Right lung (tissue), 10 donors: ENCODE measurements at places on chromosomes 2 and 18.

GRCh38 chr18:79123948-79124347, 54.8 kb downstream of the ATP9B start:
- DNase-seq: no peak

GRCh38 chr2:165897074-165897473, 56.5 kb downstream of the TTC21B start:
- no peak for DNase-seq

DNA sequence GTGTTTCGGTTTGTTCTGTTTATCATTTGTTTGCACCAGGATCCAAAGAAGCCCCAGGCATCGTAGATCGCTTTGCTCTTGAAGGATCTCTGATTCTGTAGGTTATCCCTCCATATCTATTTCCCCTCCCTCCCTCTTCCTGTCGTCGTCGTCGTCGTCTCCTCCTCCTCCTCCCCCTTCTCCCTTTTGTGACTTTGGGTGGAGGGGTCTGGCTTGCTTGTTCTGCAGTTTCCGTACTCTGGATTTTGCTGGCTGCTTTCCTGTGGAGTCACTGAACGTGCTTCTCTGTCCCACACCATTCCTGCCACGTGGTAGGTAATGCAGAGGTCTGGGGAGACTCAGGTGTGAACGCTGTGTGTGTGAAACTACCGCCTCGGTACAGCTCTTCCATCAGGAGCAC, 225.0 kb downstream of the LDLRAD4 start:
- no peak for DNase-seq

- DNase-seq: no peak
Observed at GRCh38 chr2:85999061-85999831, 106.4 kb downstream of the POLR1A start.

DNA sequence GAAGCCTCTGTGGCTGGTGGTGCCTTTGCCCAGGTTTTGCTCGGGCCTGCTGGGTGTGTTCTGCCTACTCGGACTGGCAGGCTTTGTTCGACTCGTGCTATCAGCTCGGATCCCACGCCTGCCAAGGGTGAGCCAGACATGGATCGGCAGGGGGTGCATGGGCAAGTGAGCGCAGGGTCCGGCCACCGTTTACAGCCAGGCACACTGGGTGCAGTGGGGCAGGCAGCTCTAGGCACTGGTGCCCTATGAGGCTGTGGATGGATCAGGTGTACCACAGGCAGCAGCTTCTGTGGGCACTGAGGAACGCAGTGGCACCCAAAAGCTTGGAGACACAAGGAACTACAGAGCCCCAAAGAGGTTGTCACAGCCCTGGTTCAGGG, 25.6 kb downstream of the MARCHF7 start:
- DNase-seq: no peak

DNA sequence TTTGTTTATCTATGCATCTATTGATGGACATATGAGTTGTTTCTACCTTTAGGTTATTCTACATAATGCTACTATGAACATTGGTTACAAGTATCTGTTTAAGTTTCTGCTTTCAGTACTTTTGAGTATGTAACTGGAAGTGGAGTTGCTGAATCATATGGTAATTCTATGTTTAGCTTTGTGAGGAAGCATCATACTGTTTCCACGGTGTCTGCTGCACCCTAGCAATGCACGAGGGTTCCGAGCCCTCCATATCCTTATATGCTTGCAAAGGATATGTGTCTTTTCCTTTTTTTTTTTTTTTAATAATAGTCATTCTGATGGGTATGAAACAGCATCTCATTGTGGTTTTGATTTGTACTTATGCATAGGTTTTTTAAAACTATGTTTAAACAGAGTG, 83.7 kb downstream of the FMNL2 start:
- DNase-seq: no peak

- no peak for DNase-seq
Observed at GRCh38 chr2:67572721-67573435, 175.7 kb downstream of the ETAA1 start.

DNA sequence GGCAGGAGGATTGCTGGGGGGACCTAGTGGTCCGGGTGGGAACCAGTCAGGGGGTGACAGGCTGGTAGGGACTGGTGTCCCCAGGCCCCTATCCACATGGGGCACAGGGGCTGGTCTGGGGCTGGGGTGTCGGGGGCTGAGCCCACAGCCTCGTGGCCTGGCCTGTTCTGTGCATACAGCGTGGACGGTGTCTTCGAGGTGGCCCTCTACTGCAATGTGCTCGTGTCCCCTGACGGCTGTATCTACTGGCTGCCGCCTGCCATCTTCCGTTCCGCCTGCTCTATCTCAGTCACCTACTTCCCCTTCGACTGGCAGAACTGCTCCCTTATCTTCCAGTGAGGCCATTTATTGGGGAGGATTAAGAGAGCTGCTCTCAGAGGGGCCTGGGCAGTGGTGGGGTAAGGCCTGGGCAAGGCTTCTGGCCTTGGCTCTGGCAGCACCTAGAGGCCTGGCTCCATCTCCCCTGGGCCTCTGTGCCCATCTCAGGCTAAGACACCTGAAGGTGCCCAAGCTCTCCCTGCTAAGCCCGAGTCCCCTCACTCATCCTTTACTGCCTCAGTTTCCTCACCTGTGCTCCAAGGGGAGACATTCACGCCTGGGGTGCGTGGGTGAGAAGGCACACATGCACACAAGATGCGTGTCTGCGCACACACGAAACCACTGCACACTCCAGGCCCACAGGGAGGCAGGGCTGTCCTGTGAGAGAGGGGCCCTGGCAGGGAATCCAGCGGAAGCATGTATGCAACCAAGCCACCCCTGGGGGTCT, 1.9 kb downstream of the CHRNG start:
- no peak for DNase-seq

GRCh38 chr18:69787825-69788547, 159.7 kb downstream of the CD226 start:
- DNase-seq: no peak

DNA sequence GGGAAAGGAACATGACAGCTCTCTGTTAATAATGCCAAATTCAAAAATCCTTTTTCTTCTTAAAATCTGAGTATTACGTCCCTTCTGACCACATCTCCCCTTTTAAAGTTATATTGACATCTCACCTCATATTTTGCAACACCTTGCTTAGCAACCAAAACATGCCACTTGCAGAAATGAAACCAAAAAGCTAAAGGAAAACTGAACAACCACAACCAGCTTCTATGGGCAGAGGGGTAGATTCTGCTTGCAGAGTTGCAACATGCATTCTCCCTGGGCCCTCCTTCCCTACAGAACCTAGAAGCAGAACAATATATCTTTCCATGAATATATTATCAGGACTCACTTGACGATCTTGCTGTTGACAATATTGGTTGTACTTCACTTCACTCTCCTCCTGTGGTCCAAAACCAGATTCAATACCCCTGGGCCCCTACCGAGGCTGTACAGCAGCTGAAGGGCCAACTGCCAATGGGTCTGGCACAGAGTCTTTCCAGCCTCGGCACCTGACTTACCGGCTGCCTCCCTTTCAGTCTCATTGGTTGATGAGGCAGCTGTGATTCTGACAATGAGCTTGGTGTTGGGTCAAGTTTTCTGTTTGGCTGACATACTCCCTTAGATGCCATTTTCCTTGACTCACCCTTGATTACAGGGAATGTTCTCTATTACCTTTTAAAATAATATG, 616.6 kb downstream of the ZEB2 start:
- no peak for DNase-seq

DNA sequence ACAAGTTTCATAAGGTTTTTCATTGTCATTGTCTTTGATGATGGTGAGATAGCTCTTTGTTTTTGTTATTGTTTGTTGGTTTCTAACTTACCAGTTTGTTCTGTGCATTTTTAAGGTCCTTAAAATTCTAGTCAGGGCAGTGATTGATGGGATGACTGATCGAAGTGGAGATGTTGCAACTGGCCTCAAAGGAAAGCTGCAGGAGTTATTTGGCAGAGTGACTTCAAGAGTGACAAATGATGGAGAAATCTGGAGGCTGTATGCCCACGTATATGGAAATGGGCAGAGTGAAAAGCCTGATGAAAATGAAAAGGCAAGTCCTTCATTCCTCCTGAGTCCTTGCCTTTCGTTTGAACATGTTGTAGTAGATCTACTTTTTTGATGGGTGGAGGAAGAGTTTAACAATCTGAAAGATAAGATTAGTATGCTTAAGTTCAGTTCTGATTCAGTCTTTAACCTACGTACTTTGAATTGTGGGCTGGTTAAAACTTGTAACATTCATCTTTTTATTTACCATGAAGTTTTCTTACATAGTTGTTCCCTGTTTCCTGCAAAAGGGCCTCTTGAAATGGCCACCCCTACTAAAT, 135.8 kb upstream of the LTBP1 start:
- no peak for DNase-seq

- DNase-seq: no peak
Observed at GRCh38 chr2:189581354-189582139, 961 bp upstream of the SLC40A1 start.

DNA sequence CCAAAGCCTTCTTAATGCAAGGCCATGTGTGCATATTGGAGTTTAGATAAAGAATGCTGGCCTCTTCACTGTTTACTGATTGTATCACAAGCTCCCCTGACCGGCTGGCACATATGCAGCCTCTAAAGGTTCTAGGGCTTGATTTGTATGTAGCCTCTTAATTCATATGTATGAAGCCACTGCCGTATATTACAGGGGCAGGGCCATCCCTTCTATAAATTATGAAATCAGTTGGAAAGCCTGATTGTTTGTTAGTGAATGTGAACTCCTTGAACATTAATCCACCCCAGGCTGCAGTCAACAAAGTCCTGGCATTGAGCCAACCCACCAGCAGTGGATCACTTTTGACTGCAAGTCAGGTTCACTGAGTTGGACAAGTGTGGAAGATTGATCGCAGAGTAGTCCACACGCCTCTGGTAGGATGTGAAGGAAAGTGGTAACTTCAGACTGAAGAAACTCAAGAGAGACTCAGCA, 61.6 kb upstream of the PARD3B start:
- no peak for DNase-seq

GRCh38 chr18:9049495-9049809, 53.0 kb upstream of the NDUFV2 start:
- DNase-seq: no peak

GRCh38 chr2:46914578-46915230, 902 bp downstream of the MCFD2 start:
- no peak for DNase-seq

GRCh38 chr18:7565677-7566076, 1.4 kb upstream of the PTPRM start:
- DNase-seq: no peak

- no peak for DNase-seq
Observed at GRCh38 chr2:145228506-145228905, 708.6 kb upstream of the ZEB2 start.

- no peak for DNase-seq
Observed at GRCh38 chr2:48954935-48955334, 199.4 kb downstream of the FSHR start.

DNA sequence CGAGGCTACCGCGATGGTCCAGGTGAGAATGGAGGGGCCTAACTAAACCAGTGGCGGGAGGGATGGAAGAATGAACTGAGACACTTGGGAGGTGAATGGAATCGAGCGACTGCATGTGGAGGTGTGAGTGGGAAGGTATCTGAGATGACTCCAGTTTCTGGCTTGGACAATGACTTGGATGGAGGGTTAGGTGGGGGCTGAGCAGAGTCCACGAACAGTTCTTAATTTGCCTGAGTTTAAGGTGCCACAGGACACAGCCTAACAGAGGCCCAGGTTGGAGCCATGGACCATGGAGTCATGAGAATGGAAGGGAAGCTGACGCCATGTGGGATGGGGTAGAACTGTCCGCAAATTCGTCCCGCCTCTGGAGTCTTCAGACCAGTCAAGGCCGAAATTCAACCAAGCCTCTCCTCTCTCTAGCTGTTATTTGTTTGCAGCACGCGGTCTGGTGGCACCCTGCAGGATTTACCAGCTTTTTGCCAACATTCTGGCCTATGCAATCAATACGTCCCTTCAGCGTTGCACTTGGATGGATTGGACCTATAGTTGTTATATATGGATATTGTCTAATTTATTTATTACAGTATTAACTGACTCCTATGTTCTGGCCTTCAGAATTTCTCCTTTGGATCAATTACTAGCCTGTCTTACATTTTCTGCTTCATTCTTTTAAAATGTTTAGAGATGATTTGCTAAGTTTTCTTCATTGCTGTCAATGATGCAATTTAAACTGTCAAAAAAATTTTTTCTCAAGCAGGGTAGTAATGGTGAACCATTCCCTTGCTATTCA, 940 bp upstream of the BOLA3 start:
- no peak for DNase-seq

GRCh38 chr2:55314985-55315384, 46.0 kb upstream of the MTIF2 start:
- no peak for DNase-seq

- DNase-seq: peak; percentile 24
Observed at GRCh38 chr2:231563378-231563961, 29.2 kb upstream of the TEX44 start.

DNA sequence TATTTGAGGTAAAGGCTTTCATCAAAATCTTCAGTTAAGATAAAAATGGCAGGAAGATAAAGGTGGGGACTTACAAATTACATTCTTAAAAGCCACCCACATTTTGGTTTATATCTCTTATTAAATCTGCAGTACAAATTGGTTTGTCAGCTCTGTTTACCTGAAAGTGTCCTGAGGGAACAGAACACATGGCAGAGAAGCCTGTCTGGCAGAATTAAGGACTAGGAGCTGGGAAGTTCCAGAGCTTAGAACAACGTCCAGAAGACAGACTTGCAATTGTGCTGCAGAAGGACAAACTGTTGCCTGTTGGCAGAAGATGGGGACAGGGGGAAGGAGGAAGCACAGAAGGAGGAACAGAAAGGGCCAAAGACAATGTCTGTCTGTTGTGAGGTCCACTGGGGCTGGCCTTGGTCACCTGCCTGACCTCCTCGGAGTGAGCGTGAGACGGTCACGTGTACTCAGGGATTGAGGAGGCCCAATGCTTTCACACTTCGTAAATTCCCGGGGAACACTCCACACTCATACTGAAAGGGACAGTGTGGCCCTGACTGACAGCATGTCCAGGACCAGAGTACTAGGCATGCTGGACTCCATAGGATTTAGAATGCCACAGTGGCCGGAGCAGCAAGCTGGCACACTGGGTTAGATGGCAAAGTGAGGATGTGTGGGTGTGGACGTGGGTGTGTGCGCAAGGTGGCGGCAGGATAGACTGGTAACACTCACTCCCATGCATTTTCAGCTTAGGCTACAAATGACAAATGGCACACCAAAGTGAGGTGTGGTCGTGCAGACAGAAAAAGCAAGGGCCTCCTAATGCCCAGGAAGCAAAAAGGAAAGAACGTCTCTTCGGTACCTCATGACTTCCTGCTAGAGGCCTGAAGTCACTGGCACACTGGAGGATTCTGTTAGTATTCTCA, 210.9 kb upstream of the REV1 start:
- DNase-seq: no peak

DNA sequence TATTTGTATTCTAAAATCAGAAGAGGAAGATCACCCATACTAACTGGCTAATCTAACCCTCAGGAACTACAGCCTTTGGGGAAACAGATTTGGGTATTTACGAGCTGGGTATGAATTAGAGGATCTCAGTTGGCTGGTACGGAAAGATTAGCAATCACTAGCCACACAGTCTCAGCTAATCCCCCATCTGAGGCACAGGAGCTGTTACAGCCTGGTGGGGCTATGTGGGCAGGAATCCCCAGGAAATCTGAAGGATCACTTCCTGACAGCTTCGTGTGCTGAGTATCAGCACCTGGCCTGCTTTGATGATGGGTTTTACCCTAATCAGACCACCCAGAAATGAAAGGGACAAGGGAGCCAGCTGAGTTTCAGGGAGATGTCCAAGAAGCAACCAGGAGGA, 206.3 kb downstream of the AFF3 start:
- DNase-seq: no peak
